ENCODE measurements at places on chromosomes 4 and X.

- DNase-seq: no peak
Measured at GRCh38 chrX:112768563-112768962, 72.1 kb downstream of the AMOT start.

- no peak for DNase-seq
Measured at GRCh38 chrX:39676434-39676833, 421.3 kb downstream of the BCOR start.

GRCh38 chr4:155787113-155787710 is 28.4 kb downstream of the GUCY1B1 start:
- no peak for DNase-seq

- no peak for DNase-seq
Measured at GRCh38 chr4:121824171-121824527, 466 bp upstream of the CCNA2 start.

DNA sequence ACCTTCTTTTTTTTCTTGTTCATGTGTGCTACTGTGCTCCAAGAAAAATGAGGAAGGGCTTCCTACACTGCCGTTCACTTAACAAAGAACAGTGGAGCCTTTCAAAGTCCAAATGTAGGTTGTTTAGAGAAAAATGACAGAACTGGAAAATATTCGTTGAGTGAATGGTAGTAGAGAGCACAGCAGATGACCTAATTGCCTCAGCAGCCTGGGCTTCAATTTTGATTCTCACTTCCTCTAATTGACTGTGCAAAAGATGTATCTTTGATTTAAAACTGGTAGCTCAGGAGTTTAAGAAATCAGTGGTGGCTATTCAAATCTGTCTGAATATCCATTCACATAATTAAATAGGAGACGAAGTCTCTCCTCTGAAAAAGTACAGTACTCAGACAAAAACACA is 5.2 kb downstream of the NLGN4X start:
- DNase-seq: no peak

- no peak for DNase-seq
Measured at GRCh38 chrX:47662144-47662657, 3.2 kb upstream of the UXT start.

DNA sequence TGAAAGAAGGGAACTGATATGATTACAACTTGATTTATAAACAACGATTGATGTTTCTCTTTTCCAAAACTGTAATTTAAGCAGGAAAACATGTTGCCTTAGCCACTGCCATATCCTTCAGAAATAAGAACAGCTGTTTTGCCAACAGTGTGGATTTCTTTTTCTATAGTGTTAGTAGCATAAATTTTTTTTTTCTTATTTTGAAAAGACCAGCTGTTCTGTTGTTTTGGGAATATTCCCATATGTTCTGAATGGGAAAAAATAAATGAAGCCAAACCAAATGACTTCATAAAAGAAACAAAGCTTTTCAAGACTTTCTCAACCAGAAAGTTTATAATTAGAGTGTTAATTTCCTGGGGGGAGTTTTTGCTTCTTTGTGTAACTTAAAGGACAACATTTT is 83.9 kb upstream of the ARHGAP24 start:
- DNase-seq: no peak

- DNase-seq: no peak
Measured at GRCh38 chr4:79338148-79338547, 12.3 kb upstream of the NAA11 start.

- DNase-seq: no peak
Measured at GRCh38 chr4:187370918-187371317, 624.7 kb upstream of the ZFP42 start.

GRCh38 chrX:43581167-43581566 is 74.9 kb upstream of the MAOA start:
- no peak for DNase-seq

DNA sequence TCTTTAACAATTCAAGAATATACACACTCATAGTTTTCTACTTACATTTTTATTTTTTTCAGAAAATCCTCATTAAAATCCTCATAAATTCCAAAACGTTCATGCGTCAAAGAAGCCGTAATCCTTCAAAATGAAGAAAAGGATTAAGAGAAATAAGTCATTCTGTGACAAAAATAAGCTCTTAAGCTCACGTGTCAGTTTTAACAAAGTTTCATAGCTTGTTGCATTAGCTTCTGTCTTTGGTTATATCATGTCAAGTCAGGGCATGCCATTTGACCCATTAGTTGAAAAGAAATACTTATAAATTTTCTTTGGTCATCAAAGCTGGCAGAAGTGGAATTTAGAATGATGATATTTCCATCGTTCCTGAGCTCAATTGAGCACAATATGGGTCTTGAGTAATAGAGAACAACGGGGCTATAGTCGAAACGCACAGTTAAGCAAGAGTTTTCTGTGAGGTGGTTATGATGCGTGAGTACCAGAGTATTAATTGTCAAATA is 185.2 kb upstream of the CTSO start:
- no peak for DNase-seq

- DNase-seq: peak; percentile 70
Measured at GRCh38 chr4:186192066-186192612, 772 bp downstream of the CYP4V2 start.

DNA sequence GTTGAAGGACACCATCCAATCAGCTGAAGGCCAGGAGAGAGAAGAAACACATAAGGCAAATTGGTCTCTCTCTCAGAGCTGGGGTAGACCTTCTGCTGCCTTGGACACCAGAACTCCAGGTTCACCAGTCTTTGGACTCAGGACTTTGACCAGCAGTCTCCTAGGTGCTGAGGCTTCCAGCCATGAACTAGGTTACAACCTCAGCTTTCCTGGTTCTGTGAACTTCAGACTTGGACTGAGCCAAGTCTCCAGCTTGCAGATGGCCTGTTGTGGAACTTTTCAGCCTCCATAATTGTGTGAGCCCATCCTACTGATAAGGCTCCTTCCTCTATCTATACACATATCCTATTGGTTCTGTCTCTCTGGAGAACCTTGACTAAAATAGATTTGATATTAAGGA is 20.6 kb upstream of the BBS12 start:
- no peak for DNase-seq

DNA sequence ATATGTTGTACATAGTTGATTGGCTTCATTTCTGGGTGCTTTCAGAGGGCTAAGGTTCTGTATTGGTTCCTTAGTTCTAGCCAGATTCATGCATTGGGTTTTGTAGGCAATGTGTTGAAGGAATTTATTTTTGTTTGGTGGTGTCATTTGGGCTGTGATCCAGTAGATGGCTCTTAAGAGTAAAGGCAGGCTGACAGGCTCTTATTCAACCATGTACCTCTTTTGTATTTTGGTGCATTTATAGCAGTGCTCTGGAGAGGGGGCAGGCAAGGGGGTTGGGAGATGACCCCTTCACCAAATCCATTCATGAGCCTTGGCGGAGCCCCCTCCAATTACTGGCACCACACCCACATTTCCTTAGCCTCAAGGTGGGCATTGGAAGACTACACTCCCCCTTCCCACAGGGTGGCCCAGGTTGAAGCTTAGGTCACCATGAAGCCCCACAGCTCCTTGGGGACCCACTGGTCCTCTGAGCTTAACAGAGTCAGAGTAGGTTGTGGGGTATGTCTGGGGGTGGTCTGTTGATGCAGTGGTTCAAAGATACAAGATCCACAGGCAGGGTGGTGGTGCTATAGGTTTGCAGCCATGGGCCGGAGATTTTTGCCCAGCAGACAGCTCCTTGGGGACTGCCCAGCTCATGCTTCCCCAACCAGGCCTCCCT is 143.0 kb upstream of the GNPDA2 start:
- DNase-seq: no peak

GRCh38 chrX:109487640-109488039 is 5.8 kb upstream of the GUCY2F start:
- no peak for DNase-seq

DNA sequence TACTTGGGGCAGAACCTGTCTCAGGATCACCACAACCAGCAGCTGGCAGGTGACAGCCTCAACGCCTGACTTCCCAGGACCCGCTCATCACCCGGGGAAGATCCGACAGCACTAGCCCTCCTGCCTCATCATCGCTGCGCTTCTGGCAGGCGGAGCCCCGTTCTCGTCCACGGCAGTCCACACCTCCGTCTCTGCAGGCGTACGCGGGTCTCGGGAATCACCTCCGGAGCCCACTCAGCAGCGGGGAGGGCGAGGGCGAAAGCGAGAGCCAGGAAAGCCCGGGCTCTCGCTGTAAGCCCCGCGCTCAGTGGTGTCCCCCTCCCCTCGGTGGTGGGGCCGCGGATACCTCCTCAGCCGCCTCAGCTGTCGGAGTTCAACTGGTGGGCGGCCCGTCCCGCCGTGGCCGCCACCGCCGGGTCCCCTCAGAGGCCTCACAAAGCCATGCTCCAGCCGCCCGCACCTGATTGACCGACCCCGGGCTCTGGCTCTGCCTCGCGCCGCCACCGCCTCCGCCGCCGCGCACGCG is 518 bp upstream of the CNKSR2 start:
- no peak for DNase-seq

GRCh38 chr4:24404281-24404680 is 180.1 kb downstream of the DHX15 start:
- DNase-seq: no peak

GRCh38 chr4:183548306-183548705 is 43.4 kb downstream of the ING2 start:
- no peak for DNase-seq

GRCh38 chr4:17930256-17930655 is 91.3 kb downstream of the LCORL start:
- no peak for DNase-seq

- DNase-seq: no peak
Measured at GRCh38 chrX:101918751-101919150, 13.1 kb downstream of the ZMAT1 start.

GRCh38 chrX:42735250-42735649 is 42.7 kb downstream of the PPP1R2C start:
- no peak for DNase-seq

DNA sequence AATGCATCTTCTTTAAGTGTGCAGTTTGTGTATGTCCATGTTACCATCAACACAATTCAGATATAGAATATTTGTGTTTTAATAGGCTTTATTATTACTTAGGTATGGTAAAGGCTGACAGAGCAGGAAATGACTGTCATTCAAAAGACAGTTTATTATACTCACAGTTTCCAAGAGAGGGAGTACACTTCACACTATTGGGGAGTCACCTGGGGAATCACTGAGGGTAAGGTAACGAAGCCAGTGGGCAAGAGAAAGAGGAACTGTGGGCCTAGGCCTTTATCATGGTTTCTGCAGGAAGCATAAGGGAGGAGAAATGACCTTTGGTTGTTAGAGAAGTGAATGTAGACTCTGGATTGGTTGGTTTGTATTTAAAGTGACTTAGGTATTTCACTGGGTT is 235.1 kb upstream of the HCCS start:
- DNase-seq: no peak

DNA sequence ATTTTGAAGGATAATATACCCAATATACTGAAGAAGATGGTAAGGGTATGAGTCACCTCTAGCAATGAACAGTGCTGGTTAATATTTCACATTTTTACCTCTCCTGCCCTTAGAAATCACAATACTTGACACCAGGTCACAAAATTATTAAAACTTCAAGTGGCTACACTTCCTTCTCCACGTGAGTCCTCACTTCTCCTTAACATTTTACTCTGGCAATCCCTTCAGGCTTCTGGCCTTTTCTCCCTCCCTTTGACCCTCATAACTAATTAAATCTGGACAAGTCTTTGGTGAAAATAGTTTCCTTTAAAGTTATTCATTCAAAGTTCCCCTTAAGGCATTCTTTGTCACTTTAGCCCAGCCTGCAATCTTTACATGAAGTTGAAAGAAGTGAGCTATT is 190.4 kb downstream of the UNC5C start:
- no peak for DNase-seq

- DNase-seq: no peak
Measured at GRCh38 chr4:113880240-113881028, 99.0 kb downstream of the ARSJ start.

GRCh38 chr4:160175064-160175643 is 1072.3 kb downstream of the RAPGEF2 start:
- no peak for DNase-seq

GRCh38 chr4:73869130-73870055 is at the start of gene CXCL1:
Gene CXCL1, plus strand, starts transcription at chr4:73869393. Its CDS starts 78 bp downstream, at chr4:73869471.
- DNase-seq: peak; percentile 72

DNA sequence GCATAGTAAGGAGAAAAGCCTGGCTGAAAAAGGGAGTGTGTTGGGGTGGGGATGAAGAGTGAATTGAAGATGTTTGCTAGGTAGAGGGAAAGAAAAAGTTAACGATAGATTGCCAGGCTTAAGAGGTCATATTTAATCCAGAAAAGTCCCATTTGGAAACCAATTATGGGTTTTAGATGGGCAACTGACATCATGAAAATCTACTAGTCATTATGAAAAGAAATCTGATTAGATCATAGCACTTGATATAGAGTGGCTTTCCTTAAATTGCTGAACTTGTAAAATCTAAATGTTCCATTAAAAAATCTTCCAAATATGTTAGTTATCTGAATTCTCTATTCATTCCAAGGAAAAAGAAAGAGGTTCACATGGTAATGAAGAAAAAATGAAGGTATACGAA is 37.5 kb upstream of the IL21 start:
- DNase-seq: no peak

Data from sciatic nerve (tissue), 2 donors.